ENCODE measurements at places on chromosomes 11 and 22. TPM values are rescaled to one million over a fixed set of nuclear protein-coding genes. Genes with fewer than 3 reads are reported as not detected.

RASSF10 gene
- total RNA-seq, result 10.3 TPM

PGA5 gene
- not detected for total RNA-seq

KCNJ5 gene
- total RNA-seq, result 0.08 TPM

TRIM44 gene
- 29.0 TPM for total RNA-seq

CECR2 gene
- total RNA-seq, result 0.12 TPM

BEST1 gene
- 5.8 TPM for total RNA-seq

APOC3 gene
- not detected for total RNA-seq

DTX4 gene
- total RNA-seq, result 4.9 TPM

NXPE1 gene
- total RNA-seq, result not detected

POU2AF2 gene
- not detected for total RNA-seq

TECTA gene
- 0.13 TPM for total RNA-seq

HYLS1 gene
- total RNA-seq, result 15.8 TPM

LRRN4CL gene
- total RNA-seq, result 0.12 TPM

PANX2 gene
- total RNA-seq, result 7.7 TPM

OR51E2 gene
- 0.14 TPM for total RNA-seq

ACR gene
- total RNA-seq, result not detected

CPT1B gene
- 15.7 TPM for total RNA-seq

PDGFD gene
- total RNA-seq, result 8.6 TPM

RNF121 gene
- 56.3 TPM for total RNA-seq

GUCY1A2 gene
- total RNA-seq, result 0.01 TPM

FAM83F gene
- total RNA-seq, result not detected

PGM2L1 gene
- total RNA-seq, result 13.2 TPM

FXYD6 gene
- total RNA-seq, result 0.16 TPM

MISFA gene
- 2.0 TPM for total RNA-seq

HTR3A gene
- not detected for total RNA-seq

TRIM51 gene
- total RNA-seq, result not detected

TTC12 gene
- 5.1 TPM for total RNA-seq

FAM181B gene
- total RNA-seq, result 0.05 TPM

MS4A14 gene
- not detected for total RNA-seq

All from A549 treated with CpdA at 1 μM for 4 hours (cell line).